ENCODE measurements at places on chromosomes 1 and 21.

DNA sequence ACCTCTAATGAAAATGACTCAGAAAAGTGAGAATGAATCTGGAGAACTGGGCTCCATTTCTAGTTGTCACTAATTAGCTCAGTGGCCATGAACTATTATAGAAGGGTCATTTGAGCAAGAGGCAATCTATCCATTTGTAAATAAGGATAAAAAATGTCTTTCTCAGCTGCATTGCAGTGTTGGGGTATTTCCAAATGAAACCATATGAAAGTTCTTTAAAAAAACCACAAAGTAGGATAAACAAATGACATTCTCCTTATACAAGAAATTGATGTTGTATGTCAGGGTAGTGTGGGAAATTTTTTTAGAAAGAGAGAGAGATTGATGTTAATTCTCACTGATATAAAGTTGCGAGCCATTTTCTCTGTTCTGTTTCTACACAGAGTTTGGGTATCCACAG, 26.0 kb downstream of the FMO3 start:
- DNase-seq: no peak

DNA sequence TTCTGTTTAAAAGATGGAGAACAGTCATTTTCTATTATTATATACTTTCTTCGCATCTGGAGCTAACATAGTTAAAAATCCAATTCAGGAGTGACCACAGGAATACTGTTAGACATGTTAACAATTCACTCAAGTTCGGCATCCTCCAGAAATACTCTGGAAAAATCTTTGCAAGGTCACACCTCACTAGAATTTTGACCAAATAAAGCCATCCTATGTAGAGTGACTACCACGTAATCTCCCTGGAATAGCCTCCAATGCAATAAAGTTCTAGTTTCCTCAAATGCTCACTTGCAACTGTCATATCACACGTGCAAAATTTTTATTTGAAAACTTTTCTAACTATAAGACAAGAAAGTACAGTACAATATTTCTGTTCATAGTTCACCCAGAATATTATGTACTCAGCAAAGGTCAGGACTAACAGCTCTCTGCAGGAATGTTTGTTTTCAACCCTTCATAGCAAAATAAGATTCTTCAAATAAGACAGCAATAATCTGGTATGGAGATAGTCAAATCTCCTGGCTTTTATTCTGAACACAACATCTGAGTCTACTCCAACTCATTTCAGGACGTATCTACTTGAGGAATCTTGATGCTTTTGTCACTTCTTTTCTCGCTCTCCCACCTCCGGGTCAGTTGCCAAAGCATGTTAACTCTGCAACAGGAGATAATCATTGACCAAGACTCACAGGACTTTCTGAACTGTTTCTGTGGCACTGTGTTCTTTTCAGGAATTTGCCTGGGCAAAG, 82.6 kb downstream of the GDAP2 start:
- no peak for DNase-seq

DNA sequence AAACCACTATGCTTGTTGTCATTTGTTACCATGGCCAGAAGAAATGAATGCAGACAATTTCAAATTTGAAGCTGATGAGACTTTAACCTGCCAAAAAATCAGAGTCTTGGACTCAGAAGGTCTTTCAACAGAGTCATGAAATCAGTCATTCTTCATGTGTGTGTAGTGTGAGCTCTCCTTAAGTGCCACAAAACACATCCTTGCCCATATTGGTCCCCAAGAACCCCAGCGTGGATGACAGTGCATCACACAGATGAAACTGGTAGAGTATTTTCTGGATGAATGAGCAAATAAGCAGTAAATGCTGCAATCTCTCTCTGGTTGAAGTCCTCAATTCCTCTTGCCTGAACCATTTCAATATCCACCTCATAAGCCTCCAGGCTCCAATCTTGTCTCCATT, 28.7 kb upstream of the ETS2 start:
- DNase-seq: no peak

DNA sequence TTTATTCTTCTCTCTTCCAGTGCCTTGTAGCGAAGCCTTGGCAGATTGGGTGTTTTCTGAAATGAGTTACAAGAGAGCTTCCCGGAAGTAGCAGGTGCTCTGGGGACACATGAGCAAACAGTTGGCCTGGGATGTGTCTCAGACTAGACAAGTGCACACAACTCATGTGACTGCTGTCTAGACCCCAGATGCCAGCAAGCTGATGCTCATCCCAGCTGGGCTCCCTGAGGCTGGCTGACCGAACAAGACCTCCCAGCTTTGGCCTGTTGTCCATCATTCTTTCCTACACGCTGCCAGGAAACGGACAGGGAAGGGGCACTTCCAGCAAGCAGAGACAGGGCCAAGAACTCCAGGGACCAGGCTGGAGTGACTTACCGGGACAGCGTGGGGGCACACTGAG, 18.7 kb upstream of the CSF1 start:
- no peak for DNase-seq
